Fibroblast of mammary gland (primary cell): ENCODE measurements at places on chromosomes 5 and 9.

- peak; percentile 66 for DNase-seq
These were observed 13.5 kb downstream of the IL12B start for GRCh38 chr5:159316519-159317383.

- DNase-seq, result no peak
These were observed 9.9 kb downstream of the SEPTIN8 start for GRCh38 chr5:132767150-132767549.

DNA sequence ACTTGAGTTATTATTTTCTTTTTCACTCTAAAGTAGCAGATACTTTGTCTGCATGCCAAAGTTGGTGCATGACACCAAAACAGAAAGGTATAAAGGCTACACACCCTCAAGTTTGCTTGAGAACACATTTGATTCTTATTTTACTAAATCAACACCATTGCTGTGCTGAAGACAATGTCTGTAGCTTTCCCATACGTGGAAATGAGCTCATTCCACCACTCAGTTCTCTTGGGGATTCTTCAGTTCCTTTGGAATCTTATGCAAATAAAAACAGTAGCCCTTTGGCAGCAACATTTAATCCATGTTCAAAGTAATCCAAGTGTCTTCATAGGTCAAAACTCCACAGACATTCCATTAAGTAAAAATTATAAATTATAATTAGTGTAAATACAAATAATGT lies 264.9 kb downstream of the TLE1 start:
- peak; percentile 67 for DNase-seq

- no peak for DNase-seq
These were observed 72.3 kb downstream of the RASA1 start for GRCh38 chr5:87339986-87340385.

DNA sequence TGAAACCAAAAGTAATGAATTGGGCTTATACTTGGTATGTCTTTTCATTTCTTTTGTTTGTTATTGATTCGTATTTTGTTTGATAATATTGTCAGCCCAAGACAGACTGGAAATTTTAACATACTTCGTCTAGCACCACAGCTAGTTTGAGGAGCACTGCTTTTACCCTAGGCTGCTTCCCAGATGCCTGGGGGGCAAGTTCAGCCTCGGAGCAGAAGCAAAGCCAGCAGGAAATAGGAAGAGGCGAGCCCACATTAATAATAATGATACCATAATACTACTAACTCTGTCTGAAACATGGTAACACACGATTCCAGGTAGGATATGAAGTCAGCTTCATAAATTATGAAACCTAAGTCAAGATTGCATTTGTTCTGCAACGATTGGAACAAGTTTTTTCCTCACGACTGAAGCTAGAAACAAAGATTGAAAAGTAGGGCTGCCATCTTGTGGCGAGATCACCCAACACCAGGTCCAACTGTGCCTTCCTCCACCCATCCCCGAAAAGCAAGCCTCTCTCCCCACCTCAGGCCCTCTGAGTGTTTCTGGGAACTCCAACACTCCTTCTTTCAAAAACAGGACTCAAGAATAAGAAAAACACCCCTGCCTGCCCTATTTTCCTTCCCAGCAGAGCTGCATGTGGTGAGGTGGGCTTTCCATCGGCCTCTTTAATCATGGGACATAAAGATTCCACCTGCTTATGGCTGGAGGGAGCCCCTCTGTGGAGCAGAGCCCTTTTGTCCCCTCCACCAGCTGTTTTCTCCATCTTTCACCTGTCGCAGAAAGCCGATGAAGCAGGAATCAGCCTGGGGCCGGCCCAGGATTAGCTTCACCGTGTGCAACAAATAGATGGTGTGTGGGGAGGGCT lies 236.4 kb downstream of the CAAP1 start:
- peak; percentile 18 for DNase-seq

DNA sequence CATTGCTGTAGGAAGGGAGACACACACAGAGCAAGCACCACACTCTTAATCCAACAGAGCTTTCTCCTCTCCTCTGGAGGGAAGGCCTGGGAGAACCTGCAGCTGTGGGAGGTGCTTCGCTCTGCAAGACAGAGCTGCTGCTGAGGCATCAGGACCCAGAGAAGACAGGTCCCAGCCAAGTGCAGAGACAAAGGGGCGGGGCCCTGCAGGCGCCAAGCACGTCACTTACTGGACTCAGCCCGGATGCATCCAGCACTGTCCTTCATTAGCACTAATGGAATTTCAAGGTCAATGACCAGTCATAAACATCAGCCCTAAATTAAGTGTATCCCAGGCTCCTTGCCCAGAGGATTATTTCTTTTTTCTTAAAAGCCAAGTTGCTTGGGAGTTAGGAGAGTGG lies 337.1 kb upstream of the PANK3 start:
- DNase-seq, result peak; percentile 46

DNA sequence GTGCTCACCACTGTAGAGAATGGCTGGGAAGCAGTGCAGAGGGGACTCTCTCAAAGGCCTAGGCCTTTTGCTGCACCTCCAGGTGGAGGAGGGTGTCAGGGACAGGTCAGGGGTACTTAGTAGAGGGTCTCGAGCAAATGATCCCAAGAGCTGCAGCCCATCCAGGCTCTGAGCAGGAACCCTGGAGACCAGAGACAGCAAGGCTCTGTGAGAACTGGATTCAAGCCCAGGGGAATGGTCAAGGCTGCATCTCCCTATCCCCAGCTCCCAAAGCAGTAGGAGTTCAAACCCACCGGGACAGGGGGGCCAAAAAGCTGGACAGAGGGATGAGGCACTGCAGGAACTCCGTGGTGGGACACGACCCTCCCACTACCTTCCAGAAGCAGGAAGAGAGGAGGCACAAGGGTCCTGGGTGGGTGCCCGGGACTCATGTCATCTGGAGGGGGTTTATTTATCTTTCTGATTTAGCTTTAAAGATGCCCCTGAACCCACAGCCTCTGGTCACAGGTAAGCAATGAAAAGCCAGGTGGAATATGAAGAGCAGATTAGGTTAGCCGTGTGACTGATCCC lies 124.8 kb downstream of the MVB12B start:
- no peak for DNase-seq

GRCh38 chr5:57164124-57164523 lies 9.7 kb upstream of the GPBP1 start:
- no peak for DNase-seq
